ENCODE measurements at places on chromosomes 2 and 18.

DNA sequence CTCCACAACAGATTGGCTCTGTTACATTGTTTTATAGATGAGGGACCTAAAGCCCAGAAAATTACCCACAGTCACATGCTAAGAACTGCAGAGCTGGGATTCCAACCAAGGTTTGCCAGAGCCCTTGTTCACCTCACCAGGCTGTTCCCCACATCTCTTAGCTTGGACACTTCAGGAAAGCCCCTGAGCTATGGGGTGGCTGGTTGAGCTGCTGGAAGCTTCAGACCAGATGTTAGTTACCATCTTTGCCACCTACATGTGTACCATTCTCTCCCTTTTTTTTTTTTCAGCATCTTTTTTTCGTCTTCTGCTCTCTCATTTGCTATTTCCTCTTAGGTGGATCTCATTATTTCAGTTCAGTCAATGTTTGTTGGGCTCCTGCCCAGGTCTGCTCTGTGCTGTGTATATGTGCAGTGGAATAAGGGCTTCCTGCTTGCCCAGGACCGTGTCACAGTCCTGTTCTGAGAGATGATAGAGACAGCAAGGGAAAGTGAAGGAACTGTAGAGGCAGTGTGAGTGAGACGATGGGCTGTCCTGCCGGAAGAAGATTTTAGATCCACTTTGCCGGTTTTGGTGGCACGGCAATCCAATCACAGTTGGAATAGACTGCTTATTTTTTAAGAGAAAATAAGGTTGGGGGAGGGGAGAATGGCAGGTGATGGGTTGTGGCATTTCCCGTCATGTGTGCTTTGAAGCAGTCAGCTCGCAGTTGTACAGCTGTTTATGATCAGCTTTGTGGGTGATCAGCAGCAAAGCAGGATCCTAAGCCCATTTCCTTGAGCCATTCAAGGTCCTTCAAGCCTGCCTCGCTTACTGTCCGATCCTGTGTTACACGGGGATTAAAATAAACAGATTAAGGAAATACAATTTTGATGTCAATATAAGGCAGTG lies 152.6 kb downstream of the RTN4 start:
- DNase-seq, result no peak

DNA sequence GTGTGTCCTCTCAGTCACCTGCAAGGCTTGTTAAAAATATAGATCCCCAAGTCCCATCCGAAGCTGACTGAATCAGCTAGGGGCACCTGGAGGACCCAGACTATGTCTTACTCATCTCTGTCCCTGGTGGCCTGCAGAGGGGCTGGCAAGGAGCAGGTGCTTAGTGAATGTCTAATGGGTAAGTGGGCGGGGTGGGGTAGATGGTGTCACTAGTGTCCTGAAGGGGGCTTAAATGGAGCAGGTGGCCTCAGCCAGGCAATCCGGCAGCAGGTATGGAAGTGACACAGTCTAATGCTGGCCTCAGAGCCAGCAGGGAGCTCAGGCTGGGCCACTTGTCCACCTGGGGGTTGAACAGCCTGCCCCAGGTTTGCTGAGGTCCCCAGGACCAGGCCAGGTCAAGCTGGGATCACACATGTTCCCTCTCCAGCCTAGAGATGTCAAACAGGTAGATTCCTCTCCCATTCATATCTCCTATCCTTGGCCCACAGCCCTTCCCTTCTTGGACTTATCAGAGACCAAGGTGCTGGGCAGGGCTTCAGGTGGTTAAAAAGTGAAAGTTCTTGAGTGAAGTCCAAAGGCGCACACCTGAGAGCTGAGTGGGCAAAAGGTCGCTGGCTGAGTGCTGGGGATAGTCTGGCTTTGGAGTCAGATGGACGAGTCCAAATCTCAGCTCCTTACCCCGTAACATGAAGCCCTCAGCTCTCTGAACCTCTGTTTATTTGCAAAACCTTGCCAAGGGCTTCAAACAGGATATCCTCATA lies 1.7 kb downstream of the STEAP3 start:
- DNase-seq, result no peak

DNA sequence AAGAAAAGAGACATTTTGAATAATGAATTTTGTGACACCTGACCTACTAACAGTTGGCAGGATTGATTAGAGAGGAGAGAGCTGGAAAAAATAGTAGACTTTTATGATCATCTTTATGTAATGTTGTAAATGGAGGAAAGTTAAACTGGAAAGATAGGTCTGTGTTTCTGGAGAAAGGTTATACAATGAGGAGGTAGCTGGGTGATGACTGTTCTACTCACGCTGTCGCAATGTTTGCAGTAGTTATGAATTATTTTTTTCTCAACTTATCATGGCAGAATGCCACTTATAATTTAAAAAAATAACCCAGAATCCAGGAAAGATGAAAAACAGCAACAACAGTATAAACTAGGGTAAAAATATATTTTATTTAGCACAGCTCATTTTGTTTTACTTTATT lies 364.9 kb downstream of the SPAG16 start:
- DNase-seq, result no peak

DNA sequence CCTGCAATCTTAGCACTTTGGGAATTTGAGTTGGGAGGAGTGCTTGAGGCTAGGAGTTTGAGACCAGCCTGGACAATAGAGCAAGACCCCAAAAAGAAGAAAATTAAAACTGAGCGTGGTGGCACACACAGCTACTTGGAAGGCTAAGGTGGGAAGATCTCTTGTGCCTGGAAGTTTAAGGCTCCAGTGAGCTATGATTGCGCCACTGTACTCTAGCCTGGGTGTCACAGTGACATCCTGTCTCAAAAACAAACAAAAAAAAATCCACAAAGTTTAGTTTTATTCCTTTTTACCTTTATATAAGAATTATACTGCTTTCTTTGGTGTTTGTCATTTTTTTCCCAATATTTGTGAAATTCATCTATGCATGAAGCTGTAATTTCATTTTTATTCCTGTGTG lies 20.3 kb downstream of the SLC39A10 start:
- DNase-seq, result no peak

DNA sequence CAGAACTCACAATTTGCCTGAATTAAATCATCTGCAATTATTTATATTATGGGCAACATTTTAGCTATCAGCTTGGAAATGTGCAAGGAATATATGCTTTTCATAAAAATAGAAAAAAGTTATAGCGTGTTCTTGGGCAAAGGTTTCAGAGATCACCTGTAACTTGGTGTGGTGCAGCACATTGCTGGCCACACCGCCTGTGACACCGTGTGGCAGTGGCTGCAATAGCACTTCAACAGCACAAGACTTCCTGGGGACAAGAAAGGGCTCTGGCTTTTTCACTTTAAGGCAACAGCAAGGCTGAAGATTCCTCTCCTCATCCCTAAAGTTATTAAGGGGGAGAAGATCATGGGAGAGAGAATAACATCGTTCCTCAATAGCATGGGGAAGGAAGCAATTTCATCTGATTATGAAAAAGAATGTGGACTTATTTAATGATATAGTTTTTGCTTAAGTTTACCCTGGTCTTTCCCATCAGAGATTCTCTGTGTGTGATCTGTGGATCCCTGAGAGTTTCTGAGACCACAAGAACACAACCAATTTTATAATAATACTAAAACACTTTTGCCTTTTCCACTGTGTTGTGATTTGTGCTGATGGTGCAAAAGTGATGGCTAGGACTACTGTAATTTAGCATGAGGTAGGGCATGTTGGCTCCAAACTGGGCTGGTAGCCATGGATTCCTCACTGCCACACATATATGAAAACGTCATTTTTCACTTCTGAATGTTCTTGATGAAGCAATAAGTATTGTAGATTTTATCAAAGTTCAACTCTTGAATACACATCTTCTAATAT lies 15.0 kb upstream of the SERPINB3 start:
- no peak for DNase-seq

DNA sequence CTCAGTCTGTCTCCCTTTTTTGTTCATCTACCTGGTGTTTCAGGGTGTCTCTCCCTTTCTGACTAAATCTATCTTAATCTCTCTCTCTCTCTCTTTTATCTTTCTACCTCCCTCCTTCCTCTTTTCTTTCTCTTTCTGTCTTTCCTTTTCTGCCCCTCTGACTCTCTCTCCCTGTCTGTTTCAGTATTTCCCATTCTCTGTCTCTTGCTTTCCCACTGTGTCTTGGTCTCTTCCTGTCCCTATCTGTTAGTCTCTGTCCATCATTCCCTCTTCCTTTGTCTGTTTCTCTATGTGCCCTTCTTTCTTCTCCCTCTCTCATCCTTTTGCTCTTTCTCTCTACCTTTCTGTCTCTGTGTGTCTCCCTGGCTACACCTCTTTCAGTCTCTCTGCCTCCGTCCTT lies 56.7 kb downstream of the R3HDM1 start:
- no peak for DNase-seq

- DNase-seq, result no peak
These were observed 3.6 kb downstream of the FZD5 start for GRCh38 chr2:207766041-207766551.

DNA sequence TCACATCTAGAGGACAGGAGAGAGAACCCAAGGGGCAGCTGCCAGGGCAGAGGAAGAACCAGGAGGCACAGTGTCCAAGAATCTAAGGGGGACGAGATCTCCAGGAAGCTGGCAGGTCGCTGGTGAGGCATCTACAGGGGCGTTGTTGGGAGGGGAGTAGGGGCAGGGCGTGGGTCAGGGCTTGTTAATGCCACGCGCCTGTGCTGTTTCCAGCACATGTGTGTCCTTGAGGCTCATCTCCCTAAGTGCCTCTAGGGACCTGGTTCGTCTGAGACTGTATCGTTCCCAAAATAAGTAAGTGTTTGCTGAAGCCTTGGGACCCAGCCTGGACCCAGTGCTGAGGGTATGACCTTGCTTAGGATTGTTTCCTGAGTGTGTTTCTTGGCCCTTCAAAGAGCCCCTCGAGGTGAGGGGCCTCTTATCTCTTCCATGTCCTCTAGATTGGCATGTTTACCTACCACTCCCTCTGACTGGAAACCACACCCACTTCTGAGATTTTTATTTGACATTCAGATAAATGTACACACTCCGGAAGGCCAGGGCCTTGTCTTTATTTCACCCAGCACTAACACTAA lies 22.2 kb downstream of the HK2 start:
- DNase-seq, result no peak

DNA sequence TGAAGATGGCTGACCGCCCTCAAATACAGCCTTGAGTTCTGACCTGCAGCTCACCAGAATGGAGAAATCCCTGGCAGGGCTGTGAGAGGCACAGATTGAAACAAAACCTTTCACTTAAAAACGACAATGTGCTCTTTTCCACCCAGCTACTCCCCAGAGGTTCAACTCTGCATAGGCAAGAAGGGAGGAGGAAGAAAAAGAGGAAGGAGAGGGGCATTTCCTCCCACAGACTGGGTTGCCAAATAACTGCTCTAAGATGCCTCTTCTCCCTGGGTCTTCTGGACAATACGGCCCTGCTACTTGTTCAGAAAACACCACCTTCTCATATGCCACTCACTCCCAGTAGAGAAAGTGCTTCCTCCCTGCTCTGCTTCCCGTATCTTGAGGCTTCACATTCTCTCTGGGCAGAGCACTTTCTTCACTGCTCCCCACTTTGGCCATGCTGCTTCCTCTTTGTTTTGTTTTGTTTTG lies 136.4 kb upstream of the SLC1A4 start:
- no peak for DNase-seq

DNA sequence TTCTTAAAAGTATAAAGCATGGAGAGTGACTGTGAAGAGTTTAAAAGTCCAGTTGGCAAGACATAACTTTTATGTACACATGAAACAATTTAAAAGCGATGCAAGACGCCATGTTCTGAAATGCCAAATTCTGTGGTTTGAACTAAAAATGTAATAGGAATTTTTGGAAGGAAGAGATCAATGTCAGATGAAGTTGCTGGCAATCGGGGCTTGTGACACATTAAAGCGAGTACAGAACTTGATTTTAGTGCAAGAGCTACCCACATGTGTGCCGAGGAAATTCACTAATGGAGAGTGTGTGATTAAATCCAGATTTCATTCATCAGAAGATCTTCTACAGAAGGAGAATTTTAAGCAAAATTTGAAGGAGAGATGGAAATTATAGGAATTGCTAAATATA lies 220.2 kb upstream of the CCDC68 start:
- DNase-seq, result no peak

- DNase-seq, result no peak
These were observed 124.4 kb downstream of the ZNF516 start for GRCh38 chr18:76370686-76371085.

DNA sequence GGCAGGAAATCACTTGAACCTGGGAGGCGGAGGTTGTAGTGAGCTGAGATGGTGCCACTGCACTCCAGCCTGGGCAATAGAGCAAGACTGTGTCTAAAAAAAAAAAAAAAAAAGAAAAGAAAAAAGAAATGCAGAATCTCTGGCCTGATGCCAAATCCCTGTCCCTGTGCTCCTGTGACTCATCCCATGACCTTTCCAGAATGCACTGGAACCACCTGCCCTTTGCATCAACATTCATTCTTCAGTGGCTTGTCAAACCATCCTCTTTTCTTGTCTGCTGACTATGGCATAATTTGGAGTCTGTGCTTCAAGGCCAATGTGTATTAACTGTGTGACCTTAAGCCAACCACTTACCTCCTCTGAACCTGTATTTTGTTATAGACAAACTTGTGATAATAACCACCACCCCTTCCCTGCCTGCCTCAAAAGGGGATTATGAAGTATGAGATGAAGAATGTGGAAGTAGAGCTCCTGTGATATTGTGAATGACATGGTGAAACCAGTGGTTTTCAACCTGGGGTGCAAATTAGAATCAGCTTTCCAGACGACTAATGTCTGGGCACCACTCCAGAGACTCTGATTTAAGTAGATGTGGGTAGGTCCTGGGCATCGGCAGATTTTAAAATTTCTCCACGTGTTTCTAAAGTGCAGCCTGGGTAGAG lies 189.3 kb downstream of the CLIP4 start:
- DNase-seq, result no peak

DNA sequence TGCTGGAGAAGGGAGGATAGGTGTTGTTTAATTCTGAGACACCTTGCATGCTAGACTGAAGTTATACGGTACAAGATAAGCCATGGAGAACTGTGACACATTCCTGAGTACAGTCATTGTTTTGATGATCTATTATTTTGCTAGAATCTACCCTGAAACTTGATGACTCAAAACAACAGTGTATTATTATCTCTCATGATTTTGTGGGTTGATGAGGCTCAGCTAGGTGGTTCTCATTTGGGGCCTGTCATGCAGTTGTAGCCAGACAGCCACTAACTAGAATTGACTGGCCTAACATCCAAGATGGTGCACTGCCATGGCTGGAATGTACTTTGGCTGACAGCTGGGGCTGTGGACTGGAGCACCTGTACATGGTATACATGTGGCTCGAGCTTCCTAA lies 5.4 kb upstream of the IL1R1 start:
- no peak for DNase-seq

DNA sequence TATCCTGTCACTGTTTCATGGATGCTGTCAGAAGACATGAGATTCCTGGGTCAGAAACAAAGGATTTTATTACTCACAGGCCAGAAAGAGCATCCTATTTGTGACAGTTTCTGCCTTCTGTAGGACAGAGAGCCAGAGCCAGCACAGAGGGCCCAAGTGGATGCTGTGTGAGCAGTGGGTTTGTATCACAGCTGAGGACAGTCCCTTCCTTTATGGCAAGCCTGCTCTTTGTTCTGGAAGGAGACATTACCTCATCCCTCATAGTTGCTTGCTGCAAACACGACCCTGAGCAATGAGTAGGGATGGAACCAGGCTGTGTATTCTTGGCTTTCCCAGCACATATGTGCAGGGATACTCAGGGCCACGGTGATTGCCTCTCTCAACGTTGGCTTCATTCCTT lies 41.6 kb downstream of the ARHGEF4 start:
- DNase-seq, result no peak

- DNase-seq, result no peak
These were observed 22.6 kb downstream of the EIPR1 start for GRCh38 chr2:3354986-3355385.
